ENCODE measurements at places on chromosomes 6 and 20. TPM values are rescaled to one million over a fixed set of nuclear protein-coding genes. Genes with fewer than 3 reads are reported as not detected.
A peak's percentile ranks its signal among the peaks of the same experiment; 100 is the strongest.

Gene JPH2
- 31.1 TPM for total RNA-seq

Gene PAK5
- 1.9 TPM for total RNA-seq

DNA sequence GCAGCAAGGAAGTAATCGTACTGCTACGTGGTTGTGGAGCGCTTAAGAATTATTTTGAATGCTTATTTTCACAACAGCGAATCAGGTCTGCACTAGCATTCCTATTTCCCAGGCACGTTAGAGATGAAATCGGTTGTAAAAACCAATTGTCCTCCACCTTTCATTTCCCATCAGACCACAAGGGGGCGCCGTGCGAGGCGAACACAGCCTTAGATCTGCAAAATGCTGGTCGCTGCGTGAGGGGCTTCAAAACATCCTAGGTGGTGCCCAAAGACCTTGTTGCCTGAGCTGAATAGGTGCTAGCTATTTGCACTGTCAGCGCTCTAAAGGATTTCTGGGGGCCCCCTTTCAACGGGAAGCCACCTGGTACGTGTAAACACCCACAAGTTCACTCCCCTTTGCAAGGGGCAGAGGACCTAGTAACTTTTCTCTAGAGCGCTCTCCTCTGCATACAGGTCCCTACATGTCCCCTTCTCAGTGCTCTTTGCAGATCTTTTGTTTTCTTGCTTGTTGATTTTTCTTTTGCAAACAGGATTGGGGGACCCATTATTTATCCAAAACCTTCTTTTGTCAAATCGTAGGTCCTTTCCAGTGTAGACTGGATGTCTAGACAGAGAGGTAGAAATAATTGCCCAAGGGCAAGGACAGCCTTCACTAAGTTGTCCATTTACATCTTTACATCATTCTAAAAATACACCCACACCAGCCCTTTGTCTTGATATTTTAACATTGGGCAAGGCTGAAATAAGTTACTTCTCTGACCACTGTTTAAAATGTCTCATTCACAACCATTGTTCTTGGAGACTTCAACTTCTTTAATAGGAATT lies 59.8 kb downstream of the NEDD9 start:
- DNase-seq = peak; percentile 60
- no peak overlapping the region for H3K4me3 ChIP-seq
- H3K36me3 ChIP-seq = no peaks in the 10 kb centered on the region

DNA sequence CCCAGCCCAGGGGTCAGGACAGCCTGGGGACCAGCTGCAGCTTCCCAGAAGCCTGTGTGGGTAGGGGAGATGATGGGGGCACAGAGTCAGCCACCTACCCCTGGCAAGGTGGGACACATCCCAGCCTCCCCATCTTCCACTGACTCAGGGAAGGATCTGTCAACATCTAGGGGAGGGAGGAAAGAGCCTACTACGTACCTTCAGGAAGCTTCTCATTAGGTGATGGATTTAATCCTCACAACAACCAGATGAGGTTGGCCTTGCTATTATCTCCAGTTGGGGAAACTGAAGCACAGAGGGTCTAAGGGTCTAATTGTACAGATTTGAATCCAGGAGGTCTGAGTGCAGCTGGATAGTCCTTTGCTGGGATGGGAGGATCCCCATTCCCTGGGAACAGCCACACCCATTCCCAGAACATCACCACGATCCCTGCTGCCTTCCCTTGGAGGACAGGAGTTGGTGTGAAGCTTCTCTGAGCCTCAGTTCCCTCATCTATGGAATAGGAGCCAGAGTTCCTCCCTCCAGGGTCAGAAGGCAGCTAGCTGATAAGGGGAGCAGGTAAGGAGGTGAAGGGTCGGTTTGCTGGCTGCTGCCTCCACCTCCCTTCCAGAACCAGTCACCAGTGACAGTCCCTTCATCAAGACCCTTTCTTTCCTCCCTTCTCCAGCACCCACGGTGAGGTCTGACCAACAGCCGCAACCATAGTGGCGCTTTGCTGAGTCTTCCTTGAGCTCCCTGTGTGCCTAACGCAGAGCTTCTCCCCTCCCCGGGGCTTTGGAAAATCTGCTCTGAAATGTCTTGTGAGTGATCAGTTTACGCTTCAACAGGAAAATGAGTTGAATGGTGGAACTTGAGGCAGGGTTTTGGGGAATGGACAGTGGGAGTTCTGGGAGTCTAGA lies 56.8 kb downstream of the CEBPB start:
- peak overlapping the region; percentile 73 for H3K27ac ChIP-seq
- no peaks in the 10 kb centered on the region for H3K36me3 ChIP-seq
- H3K4me1 ChIP-seq = peaks cover 11% of the 10 kb centered on the region
- H3K4me3 ChIP-seq = no peak overlapping the region
- H3K27me3 ChIP-seq = no peaks in the 10 kb centered on the region
- no peak for DNase-seq

- no peak overlapping the region for H3K27ac ChIP-seq
- no peaks in the 10 kb centered on the region for H3K4me1 ChIP-seq
- H3K27me3 ChIP-seq = no peaks in the 10 kb centered on the region
- H3K36me3 ChIP-seq = no peaks in the 10 kb centered on the region
- DNase-seq = no peak
- H3K4me3 ChIP-seq = no peak overlapping the region
Measured at GRCh38 chr6:127533011-127533410, 13.9 kb upstream of the MTCL3 start.

- DNase-seq = no peak
- no peaks in the 10 kb centered on the region for H3K27me3 ChIP-seq
- no peaks in the 10 kb centered on the region for H3K36me3 ChIP-seq
- H3K27ac ChIP-seq = no peak overlapping the region
- no peaks in the 10 kb centered on the region for H3K4me1 ChIP-seq
- H3K4me3 ChIP-seq = no peak overlapping the region
Measured at GRCh38 chr20:59214073-59214472, 50.5 kb downstream of the ZNF831 start.

Measured in prostate gland (tissue), 2 donors.